Hematopoietic multipotent progenitor cell treated with erythropoietin and hydrocortisone succinate and interleukin-3 and kit ligand, for 17 days (in vitro differentiated cells): ENCODE measurements at places on chromosomes 6 and 20.

DNA sequence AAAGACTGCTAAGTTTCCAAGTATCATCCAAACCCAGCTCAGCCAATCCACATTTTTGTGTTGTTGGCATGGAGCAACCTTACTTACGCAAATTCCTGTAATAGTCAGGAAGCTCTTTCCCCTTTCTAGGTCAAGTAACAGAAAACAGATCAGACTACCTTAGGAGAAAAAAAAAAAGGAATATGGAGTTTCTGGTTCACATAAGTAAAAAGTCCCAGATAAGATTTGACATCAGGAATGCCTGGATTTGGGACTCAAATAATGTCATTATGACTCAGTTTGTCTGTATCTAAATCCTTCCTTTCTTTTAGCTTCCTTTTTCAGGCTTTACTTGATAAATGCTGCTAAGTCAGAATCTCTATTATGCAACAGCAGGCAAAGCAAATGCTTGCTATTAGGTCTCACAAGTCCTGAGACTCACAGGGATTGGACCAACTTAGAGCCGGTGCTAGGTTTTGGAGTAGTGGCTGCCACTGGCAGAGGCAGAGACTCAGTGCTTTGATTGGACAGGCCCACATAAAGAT lies 44.5 kb downstream of the NCOA7 start:
- DNase-seq = no peak

- DNase-seq = no peak
Observed at GRCh38 chr6:149064001-149064659, 253.4 kb upstream of the TAB2 start.

DNA sequence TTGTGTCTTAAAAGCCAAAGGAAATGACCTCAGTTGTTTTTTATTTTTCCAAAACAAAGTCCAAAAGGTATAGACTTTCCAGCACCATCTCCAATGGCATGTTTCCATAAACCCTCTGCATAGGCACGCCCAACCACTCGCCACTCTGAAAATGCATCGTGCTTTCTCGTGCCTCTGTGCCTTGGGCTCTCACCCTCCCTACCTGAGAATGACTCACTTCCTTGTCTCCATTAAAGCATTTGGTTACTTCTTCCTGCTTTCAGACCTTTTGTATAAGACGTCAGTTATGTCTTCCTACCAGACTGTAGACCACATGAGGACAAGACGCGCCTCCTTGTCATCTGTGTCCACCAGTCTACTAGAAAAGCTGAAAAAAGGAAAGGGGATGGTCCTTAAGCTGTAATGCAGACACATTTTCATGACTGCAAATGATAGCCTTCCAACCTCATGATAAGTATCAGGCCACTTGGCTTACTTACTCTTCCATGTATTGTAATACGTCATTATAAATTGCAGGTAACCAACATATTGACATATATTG lies 61.2 kb upstream of the CDYL start:
- DNase-seq = no peak

GRCh38 chr6:124791156-124791555 lies 171.1 kb upstream of the RNF217 start:
- no peak for DNase-seq

GRCh38 chr6:22147921-22148776 lies 148.7 kb downstream of the PRL start:
- no peak for DNase-seq

DNA sequence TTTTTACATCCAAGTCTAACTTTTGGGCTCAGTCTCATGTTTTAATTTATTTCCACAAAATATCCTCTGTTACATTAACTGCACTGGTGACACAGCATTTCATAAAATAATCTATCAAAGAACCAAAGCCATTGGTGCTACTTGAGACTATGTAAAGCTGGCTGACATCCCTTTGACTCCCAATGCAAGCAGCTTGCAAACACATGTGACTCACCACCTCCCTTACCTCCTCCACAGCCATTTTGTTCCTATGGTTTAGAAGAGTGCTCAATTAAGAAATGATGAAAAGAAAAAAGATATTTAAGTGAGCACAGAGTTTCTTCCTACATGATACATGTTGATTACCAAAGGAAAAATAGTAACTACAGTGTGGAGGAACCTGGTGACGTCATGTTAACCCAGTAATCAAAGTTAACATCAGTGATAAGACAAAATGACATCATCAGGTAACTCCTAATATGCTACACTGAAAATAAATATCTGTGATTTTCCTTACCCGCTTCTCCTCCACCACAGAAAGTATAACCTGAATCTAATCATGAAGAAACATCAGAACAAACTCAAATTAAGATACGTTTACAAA lies 53.3 kb upstream of the LGSN start:
- DNase-seq = no peak
